Stimulated activated CD4-positive, alpha-beta T cell treated with anti-CD3 and anti-CD28 coated beads, Interleukin-2, amount 100 ng/mL, for 48 hours (primary cell): ENCODE measurements at places on chromosomes 16 and 17.

DNA sequence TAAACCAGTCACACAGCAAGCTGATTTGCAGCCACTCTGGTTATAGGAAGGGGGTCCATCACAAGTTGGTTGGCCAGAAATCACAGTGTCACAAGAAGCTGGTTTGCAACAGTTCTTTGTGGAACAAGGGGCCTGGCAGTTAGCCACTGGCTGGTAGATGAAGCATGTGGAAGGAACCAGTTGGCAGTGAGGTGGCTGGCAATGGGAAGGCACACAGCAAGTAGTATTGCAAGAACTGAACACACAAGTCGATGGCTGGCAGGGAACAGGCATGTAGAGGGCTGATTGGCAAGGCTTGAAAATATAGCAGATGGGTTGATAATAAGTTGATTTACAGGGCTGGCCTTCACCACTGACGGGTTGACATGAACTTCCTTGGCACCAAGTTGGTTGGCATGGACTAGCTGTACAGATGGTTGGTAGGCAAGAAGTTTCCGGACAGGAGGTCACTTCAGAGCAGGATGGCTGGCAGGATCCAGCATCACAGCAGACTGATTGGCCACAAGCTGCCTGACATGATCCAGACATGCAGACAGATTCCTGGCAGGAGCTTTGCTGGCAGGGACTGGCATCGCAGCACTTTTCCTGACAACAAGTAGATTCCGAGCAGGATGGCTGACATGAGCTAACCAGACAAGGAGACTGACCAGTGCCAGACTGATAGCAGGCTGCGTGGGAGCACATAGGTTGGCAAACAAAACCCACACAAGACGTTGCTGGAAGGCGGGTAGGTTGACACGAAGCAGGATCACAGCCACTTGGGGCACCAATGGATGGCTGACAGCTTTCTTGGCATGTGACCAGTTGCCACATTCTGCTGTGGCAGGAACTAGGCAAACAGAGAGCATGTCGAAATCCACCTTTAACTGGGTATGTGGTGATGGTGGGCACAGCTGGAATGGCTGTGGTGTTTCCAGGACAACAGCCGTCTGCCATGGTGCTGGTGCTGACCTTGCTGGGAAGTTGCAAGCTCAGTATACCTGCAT is at the start of gene KRTAP29-1:
Gene KRTAP29-1, minus strand, starts transcription at position 936 of the 986 bp plus-strand sequence. Its CDS starts 0 bp downstream, at position 936.
- DNase-seq, result no peak

GRCh38 chr17:47978324-47978723 is 7.4 kb downstream of the CDK5RAP3 start:
- DNase-seq, result peak; percentile 37

DNA sequence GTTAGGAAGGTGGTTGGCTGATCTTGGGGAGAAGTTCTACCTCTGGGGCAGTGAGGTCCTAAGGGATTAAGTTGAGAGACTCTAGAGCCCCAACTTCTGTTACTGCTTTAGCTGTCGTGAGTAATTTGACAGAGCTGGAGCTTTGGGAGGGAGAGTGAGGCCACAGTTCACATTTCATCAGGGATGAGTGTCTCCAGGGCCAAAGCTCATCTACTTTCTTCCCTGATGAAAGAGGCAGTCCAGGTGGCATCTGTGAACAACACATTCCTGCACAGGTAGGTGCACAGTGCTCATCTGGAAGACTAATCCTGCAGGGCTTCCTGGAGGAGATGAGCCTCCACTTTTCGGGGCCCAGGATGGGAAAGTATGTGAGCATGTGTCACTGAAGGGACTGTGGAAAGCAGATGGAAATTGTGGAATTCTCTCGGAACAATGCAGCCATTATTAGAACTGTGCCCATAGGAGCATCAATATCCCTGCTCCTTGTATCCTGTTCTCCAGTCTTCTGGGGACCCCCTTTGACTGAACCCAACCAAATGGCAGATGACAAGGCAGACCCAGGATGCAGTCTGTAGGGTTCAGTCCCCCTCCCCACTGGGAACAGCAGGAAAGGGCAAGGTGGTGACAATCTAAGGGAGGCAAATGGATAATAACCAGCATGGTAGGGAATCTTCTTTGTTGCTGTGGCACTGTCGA is 9.0 kb downstream of the DYNLL2 start:
- no peak for DNase-seq

DNA sequence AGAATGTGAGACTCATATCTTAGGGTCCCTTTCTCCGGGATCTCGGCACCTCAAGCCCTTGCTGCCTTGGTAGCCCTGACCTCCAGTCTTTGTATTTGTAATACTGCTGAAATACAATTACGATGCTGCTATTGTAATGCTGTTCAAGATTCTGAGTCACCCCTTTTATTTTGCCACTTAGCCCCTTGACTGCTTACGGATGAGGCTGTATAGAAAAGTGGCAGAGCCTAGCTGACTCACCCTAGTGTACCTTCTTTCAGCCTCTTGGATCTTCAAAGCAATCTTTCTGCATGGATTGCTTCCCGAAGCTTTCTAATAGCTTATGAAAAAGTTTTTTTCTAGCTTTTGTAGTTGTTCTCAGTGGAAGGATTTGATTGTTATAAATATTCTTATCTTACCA is 187.9 kb downstream of the KCNJ2 start:
- DNase-seq, result no peak

GRCh38 chr16:66605177-66605978 is 874 bp downstream of the CMTM3 start:
- DNase-seq, result peak; percentile 25
